ENCODE measurements at places on chromosomes 2 and 18. TPM values are rescaled to one million over a fixed set of nuclear protein-coding genes. Genes with fewer than 3 reads are reported as not detected.

DNA sequence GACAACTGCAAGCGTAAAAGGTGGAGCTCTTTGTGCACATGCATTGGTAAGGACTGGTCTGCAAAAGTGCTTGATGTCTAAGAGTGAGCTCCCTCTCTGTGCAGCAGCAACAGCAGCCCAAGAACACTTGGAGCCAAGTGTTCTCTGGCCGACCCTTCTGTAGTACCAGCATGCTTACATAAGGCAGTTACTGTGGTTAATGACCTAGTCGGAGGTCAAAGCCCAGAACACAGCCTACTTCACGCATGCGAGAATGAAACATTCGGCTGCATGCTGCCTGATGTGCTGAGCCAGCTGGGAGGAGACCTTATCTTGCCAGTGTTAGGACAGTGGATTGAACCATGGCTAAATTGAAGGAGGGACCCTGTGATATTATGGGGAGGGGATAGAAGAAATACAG is 21.3 kb downstream of the NCAPH start:
- DNase-seq = no peak

DNA sequence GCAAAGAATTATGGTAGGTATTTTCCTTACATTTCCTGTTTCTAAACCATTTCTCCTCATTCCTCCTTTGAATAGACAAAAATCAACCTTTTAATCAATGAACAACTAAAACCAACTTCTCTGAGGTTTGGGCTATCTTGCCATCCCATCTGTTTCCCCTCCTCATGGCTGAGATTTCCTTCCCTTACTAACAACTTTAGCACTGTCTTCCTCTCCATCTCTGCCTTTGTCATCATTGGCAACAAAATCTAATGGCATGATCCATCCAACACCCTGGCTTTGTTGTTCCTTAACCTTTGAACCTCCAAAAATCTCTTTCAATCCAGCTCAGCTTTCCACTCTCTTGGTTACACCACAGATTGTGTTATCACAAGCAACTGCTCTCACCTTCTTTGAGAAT is 95.3 kb upstream of the FAM136A start:
- no peak for DNase-seq

GRCh38 chr2:53724536-53724935 is 43.1 kb upstream of the CHAC2 start:
- DNase-seq = no peak

- no peak for DNase-seq
Measured at GRCh38 chr18:54739476-54739875, 88.8 kb upstream of the RAB27B start.

DNA sequence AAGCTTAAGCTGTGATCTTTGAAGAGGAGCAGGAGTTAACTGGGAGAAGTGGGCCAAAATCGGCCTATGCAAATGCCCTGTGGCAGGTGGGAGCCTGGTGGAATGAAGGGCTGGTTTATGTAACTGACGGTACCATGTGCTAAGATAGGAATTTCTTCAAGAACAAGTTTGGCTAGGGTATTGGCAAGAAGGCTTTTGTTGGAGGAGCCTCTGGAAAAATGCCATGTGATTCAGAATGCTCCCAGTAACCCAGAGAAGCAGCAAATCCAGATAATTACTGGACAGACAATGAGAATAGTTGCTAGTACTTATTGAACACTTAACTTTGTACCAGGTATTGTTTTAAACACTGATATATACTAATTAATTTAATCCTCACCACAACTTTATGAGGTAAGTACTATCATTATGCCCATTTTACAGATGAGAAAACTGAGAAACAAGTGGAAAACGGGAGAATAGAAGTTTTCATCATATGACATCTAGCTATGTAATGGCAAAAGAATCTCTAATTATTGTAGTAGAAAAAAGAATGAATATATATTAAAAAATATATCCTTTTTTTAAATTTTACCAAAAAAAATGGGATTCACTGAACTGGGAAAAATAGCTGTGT is 9.1 kb upstream of the FAM124B start:
- no peak for DNase-seq

DNA sequence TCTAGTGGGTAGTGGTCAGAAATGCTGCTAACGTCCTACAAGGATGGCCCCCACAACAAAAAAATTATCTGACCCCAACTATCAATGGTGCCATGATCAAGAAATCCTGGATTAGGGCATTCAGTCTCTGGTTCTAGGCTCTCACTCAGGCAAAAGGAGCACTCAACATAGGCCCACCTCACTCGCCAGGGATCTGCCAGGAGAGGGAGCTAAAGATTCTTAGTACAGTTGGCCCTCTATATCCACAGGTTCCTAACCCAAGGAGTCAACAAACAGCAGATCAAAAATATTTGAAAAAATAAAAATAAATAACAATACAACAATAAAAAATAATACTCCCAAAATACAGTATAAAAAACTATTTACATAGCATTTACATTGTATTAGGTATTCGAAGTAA is 10.0 kb downstream of the SLC4A5 start:
- DNase-seq = peak; percentile 25

DNA sequence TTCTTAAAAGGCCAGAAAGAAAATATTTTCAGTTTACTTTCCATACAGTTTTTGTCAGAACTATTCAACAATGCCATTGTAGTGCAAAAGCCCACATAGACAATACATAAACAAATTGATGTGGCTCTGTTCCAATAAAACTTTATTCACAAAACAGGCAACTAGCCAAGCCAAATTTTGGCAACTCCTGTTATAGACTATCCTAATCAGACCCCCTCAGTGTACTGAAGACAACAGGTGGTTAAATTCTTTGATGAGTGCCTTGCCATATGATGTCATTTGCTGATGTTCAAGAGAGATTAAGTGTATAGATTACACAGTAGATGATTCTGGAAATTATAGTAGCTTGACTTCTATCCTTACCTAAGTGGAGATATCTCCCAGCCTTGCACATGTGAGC is 83.4 kb downstream of the FANCL start:
- DNase-seq = no peak

The IL18RAP gene
- 34.0 TPM for polyA plus RNA-seq

GRCh38 chr2:164784376-164784775 is 57.2 kb downstream of the COBLL1 start:
- DNase-seq = no peak
